ENCODE measurements at places on chromosomes 1 and 21. TPM values are rescaled to one million over a fixed set of nuclear protein-coding genes. Genes with fewer than 3 reads are reported as not detected.

DNA sequence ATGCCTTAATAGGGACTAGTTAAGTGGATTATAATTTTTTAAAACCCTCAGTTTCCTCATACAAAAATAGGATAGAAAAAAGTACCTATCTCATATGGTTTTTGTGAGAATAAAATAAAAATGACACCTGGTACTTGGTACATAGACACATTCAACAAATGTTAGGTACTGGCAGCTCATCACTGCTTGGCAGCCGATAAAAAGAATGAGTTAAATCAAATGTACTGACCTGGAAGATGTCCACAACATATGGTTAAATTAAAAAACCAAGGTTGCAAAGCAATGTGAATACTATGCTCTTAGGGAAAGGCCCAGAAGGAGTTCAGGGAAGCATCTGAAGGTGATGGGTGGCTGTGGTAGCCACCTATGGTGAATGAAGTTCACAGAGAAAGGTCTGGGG is 64.9 kb upstream of the SMYD2 start:
- DNase-seq = no peak

GRCh38 chr21:14454016-14455009 is 71.4 kb upstream of the HSPA13 start:
- DNase-seq = no peak

DNA sequence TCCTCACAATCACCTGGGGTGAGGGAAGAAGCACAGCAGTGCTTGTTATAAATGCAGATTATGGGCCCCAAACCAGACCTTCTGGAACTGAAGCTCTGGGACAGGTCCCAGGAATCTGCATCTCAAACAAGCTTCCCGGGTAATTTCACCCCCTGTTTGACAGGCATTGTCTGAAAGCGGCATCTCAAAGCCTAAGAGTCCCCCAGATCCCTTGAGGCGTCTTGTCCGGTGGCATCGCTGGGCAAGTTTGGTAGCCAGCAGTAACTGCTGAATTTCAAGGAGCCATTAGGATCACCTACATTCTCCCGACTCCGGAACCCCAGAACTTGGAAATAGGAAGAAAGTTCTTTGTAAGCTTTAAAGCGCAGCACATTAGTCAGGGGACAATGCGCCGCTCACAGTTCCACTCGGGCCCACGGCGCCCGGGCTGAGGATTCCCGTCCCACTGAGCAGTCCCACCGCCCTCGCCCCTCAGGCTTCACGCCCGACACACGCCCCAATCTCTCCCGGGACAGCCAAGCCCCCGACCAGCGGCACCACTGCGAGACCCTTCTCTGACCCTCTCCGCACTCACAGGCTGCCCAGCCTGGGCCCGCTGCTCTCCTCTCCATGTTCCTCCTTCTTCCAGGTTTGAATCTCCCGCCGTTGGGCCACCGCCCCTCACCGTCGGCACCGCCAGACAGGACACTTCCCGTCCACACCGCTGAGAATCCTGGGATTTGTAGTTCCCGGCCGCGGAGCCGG is at the start of gene IQGAP3:
Gene IQGAP3, minus strand, starts transcription at position 647 of the 744 bp plus-strand sequence. Its CDS starts 36 bp downstream, at position 611.
- peak; percentile 90 for DNase-seq

The FCRLB gene
- 0.42 TPM for polyA plus RNA-seq

The PRAMEF12 gene
- not detected for polyA plus RNA-seq
